CD4-positive, alpha-beta T cell treated with Interleukin-21 for 1 hour (primary cell): ENCODE measurements at places on chromosomes 12 and 14.

DNA sequence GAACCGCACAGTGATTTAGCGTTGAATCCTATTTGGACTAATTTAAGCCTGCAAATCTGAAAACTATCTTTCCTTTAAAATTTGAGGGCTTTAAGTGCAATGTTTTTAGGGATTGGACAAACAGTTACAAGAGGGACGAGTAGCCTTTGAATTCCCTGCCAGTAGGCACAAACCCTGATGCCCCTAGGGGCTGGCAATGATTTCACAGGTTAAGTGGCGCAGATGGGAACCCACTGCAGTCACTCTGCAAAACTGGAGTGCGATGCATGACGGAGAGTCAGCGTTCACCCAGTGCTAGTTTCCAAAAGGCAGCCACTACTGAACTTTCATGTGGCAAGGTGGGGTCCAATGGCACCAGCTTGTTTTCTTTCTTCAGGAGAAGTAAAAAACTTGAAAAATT lies 99.4 kb upstream of the FRMD6 start:
- no peak for DNase-seq

- no peak for DNase-seq
These were observed 18.0 kb upstream of the OR4K5 start for GRCh38 chr14:19902409-19902808.

DNA sequence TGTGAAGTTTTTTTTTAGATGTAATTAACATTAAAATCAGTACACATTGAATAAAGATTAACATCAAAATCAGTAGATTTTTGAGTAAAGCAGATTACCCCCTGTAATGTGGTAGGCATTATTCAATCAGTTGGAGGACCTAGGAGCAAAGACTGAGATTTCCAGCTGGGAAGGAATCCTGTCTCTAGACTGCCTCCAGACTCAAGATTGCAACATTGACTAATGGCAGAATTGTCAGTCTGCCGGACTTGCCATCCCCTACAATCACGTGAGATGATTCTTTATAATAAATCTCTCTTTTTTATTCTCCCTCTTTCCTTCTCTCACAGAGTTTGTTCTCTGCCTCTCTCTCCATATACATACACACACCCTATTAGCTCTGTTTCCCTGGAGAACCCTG lies 51.4 kb upstream of the SLC6A15 start:
- no peak for DNase-seq

DNA sequence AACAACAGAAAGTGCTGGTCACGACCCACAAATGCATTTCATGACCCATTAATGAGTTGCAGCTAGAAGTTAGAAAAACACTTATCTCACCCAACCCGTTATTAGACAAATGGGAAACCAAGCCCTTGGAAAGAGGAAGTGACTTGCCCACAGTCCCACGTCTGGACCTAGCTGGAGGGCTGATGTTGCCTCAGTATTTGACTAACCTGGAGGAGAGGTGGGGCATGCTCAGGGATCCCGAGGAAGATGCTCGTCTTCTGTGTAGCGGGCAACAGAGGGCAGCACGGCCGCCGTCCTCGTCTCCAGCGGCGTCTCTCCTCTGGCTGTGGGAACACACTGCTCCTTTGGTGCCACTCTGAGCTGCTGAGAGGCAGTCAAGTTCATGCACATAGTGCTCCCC lies 12.7 kb downstream of the CCND2 start:
- DNase-seq: no peak

DNA sequence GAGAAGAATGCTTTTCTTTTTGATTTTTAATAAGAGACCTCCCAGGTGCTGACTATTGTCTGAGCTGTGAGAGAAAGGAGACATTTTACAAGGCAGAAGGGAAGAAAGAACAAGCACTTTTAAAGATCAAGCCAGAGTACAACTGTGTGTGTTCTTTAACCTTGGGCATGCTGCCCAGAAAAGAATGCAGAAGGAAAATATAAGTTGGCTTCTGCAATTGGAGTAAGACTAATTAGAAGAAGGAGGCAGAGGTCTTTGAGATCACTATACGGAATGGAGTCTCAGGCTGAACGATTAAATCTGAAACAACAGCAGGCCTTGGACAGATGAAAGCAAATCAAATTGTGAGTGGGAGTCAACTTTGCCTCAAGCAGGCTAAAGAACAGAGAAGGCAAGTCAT lies 230.5 kb downstream of the ATP23 start:
- DNase-seq: no peak

DNA sequence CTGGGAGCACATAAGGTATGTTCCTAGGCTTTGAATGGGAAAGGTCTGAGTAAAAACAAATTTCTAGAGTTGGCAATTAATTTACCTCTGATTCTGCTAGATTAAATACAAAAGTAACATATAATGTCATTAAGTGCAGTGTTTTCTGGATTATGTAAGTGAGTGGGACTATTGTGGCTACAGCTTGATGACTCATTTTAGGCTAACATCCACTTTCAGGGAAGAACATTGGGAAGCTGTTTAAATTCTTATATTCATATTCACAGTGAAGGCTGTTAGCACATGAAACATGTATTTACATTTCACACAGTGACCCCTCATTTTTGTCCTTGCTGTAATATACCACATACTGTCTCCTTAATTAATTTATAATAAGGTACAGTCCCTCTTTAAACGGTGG lies 13.2 kb upstream of the BMAL2 start:
- DNase-seq: no peak

- DNase-seq: no peak
These were observed 64.3 kb downstream of the SLC16A7 start for GRCh38 chr12:59660148-59660547.

DNA sequence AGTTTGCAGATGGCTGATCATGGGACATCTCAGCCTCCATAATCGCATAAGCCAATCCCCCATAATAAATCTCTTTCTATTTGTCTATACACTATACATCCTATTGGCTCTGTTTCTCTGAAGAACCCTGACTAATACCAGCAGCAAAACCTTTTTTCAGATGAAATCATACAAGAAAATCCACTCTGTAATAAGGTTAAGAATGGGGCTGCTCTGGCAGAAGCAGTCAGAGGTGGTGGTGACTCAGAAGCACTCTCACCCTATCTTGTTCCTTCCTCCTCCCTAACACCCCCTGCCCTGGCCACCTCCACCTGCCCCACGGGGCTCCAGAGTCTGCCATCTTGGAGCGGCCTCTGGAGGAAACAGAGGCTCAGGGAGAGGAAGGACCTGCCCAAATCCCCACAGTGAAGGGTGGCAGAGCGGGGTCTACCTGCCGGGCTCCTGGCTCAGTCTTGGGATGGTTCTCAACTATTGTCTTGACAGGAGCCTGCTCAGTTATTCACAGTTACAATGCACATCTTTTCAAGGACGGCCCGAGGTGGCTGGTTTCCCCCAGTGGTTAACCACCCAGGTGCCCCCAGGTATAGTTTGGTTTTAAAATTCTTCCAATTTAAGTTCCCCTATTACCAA lies 109.3 kb upstream of the EVL start:
- no peak for DNase-seq

GRCh38 chr14:102690509-102691286 lies 86.6 kb upstream of the TRAF3 start:
- no peak for DNase-seq

DNA sequence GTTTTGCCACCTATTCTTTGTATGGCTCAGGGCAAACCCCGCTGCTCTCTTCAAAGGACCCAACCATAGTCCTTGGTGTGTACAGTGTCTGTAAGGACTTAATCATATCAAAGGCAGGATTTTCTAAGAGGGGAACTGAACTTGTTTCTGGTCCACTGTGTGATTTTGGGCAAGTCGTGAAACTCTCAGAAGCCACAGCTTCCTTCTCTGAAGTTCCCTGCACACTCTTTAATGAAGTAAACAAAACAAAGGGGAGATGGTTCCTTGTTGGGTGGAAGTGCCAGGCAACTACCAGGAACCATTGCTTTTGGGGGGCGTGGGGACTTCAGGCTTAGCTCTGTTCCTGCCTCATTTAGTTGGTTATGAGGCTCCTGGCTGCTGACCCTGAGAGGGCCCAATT lies 152.4 kb downstream of the VRK1 start:
- no peak for DNase-seq

DNA sequence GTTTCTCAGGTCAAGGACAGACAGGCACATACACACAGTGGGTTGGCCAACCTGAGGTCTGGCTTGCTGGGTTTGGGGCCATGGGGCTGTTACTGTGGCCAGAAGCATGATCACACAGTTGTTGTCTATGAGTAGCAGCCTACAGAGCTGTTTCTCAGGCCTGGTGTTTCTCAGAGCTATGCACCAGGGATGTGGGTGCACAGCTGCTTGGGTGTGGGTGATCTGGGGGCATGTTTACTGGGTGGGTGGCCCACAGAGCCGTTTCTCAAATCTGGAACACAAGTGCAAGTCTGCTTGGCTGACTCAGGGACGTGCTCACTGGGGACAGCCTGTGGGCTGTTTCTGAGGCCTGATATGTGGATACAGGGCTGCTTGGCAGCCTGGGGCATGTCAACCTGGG lies 23.1 kb upstream of the PALS1 start:
- DNase-seq: no peak

- DNase-seq: no peak
These were observed 28.3 kb downstream of the DUSP16 start for GRCh38 chr12:12534166-12534866.

- DNase-seq: no peak
These were observed 82.1 kb downstream of the AVPR1A start for GRCh38 chr12:63068857-63069442.

DNA sequence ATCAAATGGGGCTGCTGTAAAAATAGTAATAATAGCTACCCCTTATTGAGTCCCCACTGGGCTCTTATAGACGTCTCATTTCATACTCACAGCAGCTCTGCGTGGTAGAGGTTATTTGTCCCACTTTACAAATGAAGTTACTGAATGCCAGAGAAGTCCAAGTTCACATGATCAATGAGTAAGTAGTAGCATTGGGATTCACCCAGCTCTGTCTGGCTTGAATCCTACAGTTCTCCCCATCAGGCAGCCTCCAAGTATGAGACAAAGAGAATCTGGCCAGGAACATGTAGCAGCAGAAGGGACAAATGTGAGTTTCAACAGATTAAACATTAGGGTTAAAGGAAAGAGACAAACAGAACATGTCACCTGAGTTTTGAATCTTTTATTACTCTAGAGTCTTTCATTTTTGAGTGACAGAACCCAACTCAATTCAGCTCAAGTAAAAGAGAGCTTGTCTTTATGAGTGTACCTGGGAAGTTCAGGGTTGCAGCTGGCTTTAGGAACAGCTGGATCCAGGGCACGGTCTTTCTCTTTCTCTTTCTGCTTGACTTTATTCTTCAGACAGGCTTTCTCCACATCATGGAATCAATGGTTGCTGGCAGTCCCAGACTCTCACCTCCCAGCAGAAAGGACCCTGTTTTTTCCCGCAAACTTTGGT lies 64.1 kb upstream of the JDP2 start:
- no peak for DNase-seq

DNA sequence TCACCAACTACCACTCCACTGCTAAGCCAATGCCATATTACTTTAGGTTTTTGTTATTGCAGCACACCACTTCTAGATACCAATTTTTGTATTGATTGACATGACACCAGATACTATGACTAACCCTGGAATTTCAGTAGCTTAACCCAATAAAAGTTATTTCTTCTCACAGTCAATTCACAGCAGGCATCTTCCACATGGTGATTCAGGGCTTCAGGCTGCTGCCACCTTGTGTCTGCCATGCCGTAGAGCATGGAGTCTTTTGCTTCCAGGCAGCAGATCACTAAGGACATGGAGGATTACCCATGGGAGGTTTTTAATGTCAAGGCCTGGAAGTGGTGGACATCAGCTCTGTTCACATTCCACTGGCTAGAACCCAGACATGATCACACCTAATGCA lies 56.4 kb upstream of the LTA4H start:
- no peak for DNase-seq

- no peak for DNase-seq
These were observed 11.6 kb downstream of the PTGR2 start for GRCh38 chr14:73863209-73863608.

- DNase-seq: no peak
These were observed 83.8 kb downstream of the DIO2 start for GRCh38 chr14:80127466-80127865.

DNA sequence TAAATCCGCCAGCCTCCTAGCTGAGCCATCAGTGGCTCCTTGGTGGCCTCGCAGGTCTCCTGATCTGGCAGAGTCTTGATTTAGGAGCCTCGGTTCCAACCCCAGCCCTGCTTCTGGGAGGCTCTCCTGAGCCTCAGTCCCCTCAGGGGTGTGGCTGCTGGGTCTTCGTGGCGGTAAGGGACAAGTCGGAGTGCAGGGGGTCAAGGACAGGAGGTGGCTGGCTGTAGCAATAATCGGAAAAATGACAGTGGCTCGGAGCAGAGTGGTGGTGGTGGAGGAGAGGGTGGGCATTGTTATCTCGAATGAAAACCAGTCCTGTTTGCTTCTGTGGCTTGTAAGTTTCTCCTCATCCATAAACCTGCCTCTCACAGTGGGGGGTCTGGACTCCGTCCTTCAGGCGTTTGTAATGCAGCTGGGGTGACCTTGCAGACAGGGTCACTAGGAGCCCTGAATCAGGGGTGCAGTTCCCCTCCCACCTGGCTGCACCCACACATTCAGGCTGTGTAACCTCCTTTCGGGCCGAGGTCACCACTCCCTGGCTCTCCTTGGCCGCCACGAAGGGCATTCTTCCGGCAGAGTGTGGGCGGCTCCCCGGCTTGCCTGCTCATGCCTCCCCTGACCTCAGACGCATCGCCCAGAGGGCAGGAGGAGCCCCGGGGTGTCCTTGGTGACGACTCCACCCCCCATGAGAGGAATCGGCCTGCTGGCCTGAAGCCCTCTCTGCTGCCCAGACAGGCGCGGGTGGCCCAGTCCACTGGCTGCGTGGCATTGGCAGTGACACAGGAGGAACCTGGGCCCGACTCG lies 8.1 kb downstream of the BCL7A start:
- no peak for DNase-seq

GRCh38 chr14:56959121-56959520 lies 148.8 kb upstream of the OTX2 start:
- no peak for DNase-seq

DNA sequence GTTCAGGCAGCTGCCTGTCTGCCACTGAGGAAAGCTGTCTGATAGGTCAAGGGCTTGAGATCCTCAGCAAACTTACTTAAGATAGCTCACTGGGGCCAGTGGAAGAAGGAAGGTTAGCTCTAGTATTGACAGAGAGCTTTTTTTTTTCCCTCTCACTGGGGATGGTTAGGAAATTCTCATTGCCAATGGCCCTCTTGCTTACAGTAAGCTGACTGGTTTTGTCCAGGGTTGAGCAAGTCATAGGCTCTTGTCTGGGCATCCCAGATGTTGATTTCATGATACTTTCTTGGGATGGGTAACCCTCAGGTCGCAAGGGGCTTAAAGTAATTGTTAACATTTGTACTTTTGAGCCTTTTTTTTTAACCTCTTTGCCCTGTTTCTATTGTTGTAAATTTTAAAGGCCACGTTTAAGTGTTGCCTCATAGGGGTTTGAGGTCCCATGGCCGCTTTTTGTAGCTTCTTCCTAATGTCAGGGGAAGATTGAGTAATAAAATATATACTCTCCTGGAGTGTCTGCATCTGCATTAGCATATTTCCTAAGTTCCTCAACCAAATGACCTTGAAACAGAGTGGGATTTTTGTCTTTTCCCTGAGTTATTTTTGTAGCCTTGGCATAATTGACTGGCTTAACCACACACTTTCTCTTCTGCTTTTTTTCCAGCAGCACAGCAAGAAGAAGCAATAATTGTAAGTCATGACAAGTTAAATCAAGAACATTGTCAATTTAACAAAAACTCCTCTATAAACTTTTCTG lies 716.0 kb downstream of the LRFN5 start:
- no peak for DNase-seq
